ENCODE measurements at places on chromosomes 3 and 15.

DNA sequence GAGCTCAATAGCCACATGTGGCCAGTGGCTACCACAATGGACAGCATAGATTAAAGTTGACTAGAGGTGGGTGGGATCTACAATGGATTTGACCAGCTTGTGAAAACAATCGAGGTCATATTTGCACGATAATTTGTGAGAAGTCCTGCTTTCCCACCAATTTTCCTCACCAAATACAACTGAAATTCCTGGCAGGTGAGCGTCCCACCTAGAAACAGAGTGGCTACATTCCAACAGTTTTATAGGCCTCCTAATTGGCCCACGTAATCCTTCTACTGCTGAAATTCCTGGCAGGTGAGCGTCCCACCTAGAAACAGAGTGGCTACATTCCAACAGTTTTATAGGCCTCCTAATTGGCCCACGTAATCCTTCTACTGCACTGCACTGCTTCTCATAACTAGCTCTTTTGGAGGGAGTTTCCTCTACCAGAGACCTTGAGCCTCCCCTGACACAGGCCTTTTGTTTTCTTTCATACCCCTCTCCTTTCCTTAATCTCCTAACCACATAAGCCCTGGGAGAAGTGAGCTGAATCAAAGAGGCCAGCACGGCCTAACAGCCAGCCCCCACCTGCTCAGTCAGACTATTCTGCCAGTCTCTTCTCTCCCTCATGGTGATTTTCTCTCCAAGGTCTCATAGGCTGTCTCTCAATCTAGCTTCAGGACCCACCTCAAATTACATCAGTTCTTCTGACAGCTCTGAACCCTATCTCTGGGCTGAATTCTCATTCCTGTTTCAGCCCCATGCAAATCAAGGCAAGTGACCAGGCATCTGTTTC is 80.2 kb downstream of the BFSP2 start:
- DNase-seq = no peak
- H3K4me3 ChIP-seq = no peak overlapping the region
- H3K4me1 ChIP-seq = peaks cover 49% of the 10 kb centered on the region
- peaks cover 3% of the 10 kb centered on the region for H3K36me3 ChIP-seq

DNA sequence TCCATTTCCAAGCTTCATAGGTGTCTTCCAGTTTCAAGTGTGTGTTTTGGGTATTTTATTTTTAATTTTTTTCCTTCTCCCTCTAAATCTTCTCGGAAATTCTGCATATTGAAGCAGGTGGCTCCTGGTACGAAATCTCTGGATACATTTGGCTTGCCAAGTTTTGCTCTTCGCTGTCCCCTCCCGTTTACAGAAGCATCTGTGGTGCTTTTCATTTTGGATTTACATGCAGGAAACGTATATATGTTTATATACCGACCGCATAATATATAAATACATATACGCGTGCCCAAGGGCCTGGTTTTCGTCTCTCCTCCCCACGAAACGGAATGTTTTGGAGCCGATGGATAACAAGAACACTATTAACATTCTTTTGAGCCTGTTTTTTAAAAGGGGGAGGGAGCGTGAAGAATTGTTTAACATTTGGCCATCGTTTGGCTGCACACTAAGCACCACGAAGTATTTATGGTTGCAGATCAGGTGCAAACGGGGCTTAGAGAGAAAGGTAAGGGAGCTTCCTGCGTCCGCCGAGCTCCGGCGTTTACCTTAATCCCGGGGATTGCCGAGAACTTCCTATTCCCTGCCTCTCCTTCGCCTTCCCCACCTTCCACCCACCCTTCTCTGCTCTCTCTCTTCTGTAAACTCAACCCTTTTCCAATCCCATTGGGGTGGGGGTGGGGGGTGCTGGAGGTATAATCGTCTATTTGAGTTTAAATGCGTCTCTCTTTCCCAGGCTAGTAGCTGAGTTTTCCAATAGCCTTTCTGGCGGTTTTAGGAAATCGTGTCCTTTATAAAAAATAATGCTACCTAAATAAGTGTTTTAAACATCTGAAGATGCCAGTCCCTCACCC is 1.1 kb upstream of the NLGN1 start:
- H3K27ac ChIP-seq = no peak overlapping the region
- peak overlapping the region; percentile 76 for H3K4me3 ChIP-seq
- peaks cover 68% of the 10 kb centered on the region for H3K27me3 ChIP-seq

- no peaks in the 10 kb centered on the region for H3K36me3 ChIP-seq
- no peak overlapping the region for H3K27ac ChIP-seq
- H3K27me3 ChIP-seq = no peaks in the 10 kb centered on the region
- no peaks in the 10 kb centered on the region for H3K4me1 ChIP-seq
These were observed 113.9 kb upstream of the TMCO5A start for GRCh38 chr15:37820380-37821128.

- H3K36me3 ChIP-seq = no peaks in the 10 kb centered on the region
- H3K27me3 ChIP-seq = no peaks in the 10 kb centered on the region
- H3K4me3 ChIP-seq = no peak overlapping the region
These were observed 716.2 kb downstream of the DIPK2A start for GRCh38 chr3:144687862-144688261.

GRCh38 chr3:123880998-123881561 is 3.1 kb downstream of the MYLK start:
- peaks cover 45% of the 10 kb centered on the region for H3K27me3 ChIP-seq
- no peak for DNase-seq
- no peak overlapping the region for H3K27ac ChIP-seq
- peaks cover 10% of the 10 kb centered on the region for H3K4me1 ChIP-seq
- H3K36me3 ChIP-seq = no peaks in the 10 kb centered on the region

DNA sequence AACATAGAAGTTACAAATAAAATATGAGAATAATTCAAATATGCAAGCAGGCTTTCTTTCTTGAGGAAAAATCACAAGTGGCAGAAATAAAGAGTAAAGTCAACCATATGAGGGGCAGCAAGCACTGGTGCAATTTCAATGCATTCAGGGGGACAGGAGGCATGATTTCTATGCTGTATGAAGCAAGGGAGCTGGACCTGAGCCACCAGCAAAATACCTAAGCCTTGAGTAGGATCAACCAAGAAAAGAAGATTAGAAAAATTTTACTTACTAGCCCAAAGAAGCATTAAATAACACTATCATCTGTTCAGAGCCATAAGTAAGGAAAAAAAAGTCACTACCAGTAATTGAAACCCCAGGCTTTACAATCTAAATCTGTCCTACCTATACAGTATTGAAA is 6.3 kb downstream of the ADGRG7 start:
- no peak overlapping the region for H3K27ac ChIP-seq
- H3K27me3 ChIP-seq = peaks cover 26% of the 10 kb centered on the region
- no peaks in the 10 kb centered on the region for H3K36me3 ChIP-seq
- no peak overlapping the region for H3K4me3 ChIP-seq

- no peaks in the 10 kb centered on the region for H3K4me1 ChIP-seq
- H3K4me3 ChIP-seq = no peak overlapping the region
- no peak for DNase-seq
- no peak overlapping the region for H3K27ac ChIP-seq
- no peaks in the 10 kb centered on the region for H3K36me3 ChIP-seq
- H3K27me3 ChIP-seq = no peaks in the 10 kb centered on the region
These were observed 33.2 kb downstream of the ADAMTS17 start for GRCh38 chr15:100308608-100309007.

GRCh38 chr15:90059208-90059985 is 42.9 kb downstream of the IDH2 start:
- H3K36me3 ChIP-seq = no peaks in the 10 kb centered on the region
- H3K27ac ChIP-seq = peak overlapping the region; percentile 78
- no peak overlapping the region for H3K4me3 ChIP-seq
- no peaks in the 10 kb centered on the region for H3K27me3 ChIP-seq

- H3K27ac ChIP-seq = no peak overlapping the region
- H3K4me3 ChIP-seq = no peak overlapping the region
- no peaks in the 10 kb centered on the region for H3K36me3 ChIP-seq
- no peak for DNase-seq
These were observed 13.3 kb downstream of the GRAMD2A start for GRCh38 chr15:72184165-72184811.

GRCh38 chr3:159775372-159775961 is 213.2 kb upstream of the IL12A start:
- H3K4me3 ChIP-seq = no peak overlapping the region
- no peaks in the 10 kb centered on the region for H3K4me1 ChIP-seq
- H3K36me3 ChIP-seq = no peaks in the 10 kb centered on the region
- no peak overlapping the region for H3K27ac ChIP-seq

- no peak overlapping the region for H3K27ac ChIP-seq
- H3K27me3 ChIP-seq = no peaks in the 10 kb centered on the region
- no peaks in the 10 kb centered on the region for H3K4me1 ChIP-seq
- H3K4me3 ChIP-seq = no peak overlapping the region
- DNase-seq = no peak
- no peaks in the 10 kb centered on the region for H3K36me3 ChIP-seq
These were observed 225.6 kb downstream of the CNTN6 start for GRCh38 chr3:1318296-1319005.

- H3K27me3 ChIP-seq = peaks cover 56% of the 10 kb centered on the region
- no peaks in the 10 kb centered on the region for H3K4me1 ChIP-seq
- DNase-seq = no peak
- no peaks in the 10 kb centered on the region for H3K36me3 ChIP-seq
- H3K4me3 ChIP-seq = peak overlapping the region; percentile 19
These were observed 975 bp downstream of the PCSK6 start for GRCh38 chr15:101488300-101489164.

- H3K27me3 ChIP-seq = peaks cover 2% of the 10 kb centered on the region
- H3K4me3 ChIP-seq = no peak overlapping the region
- no peak overlapping the region for H3K27ac ChIP-seq
- H3K4me1 ChIP-seq = peaks cover 1% of the 10 kb centered on the region
- peaks cover 7% of the 10 kb centered on the region for H3K36me3 ChIP-seq
These were observed 81.5 kb downstream of the CHST2 start for GRCh38 chr3:143201045-143201444.

- H3K4me3 ChIP-seq = no peak overlapping the region
- no peaks in the 10 kb centered on the region for H3K36me3 ChIP-seq
- peak overlapping the region; percentile 14 for H3K27ac ChIP-seq
- peaks cover 7% of the 10 kb centered on the region for H3K4me1 ChIP-seq
These were observed 164.6 kb upstream of the CCDC54 start for GRCh38 chr3:107212618-107213017.

GRCh38 chr3:195182470-195182795 is 88.5 kb downstream of the XXYLT1 start:
- DNase-seq = no peak
- no peaks in the 10 kb centered on the region for H3K27me3 ChIP-seq
- peaks cover 42% of the 10 kb centered on the region for H3K4me1 ChIP-seq
- no peaks in the 10 kb centered on the region for H3K36me3 ChIP-seq
- H3K27ac ChIP-seq = peak overlapping the region; percentile 12

GRCh38 chr3:71050538-71051258 is 532.8 kb downstream of the FOXP1 start:
- peak overlapping the region; percentile 86 for H3K27ac ChIP-seq
- no peaks in the 10 kb centered on the region for H3K27me3 ChIP-seq
- peaks cover 99% of the 10 kb centered on the region for H3K36me3 ChIP-seq
- H3K4me1 ChIP-seq = peaks cover 95% of the 10 kb centered on the region
- DNase-seq = no peak

- no peak overlapping the region for H3K27ac ChIP-seq
- peaks cover 16% of the 10 kb centered on the region for H3K4me1 ChIP-seq
- DNase-seq = no peak
- no peaks in the 10 kb centered on the region for H3K36me3 ChIP-seq
These were observed 235.0 kb downstream of the ADAMTS17 start for GRCh38 chr15:100106732-100107131.

DNA sequence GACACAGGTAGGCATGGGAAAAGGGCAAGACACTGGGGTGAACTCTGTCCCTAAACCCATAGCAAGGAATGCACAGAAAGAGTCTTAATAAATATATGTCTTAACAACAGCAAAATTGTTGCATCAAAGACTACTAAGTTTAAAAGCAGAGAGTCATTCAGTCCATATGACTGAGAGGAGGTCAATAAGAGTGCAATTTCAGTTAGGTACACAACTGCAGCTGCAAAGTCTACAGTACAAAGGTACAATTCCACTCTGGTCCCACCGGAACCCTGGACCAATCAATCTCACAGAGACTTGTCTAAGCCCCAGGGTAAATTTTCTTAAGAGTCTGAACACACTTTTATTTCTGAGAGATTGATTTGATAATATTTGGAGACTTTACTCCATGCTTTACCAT is 6.9 kb downstream of the CP start:
- no peaks in the 10 kb centered on the region for H3K4me1 ChIP-seq
- H3K27me3 ChIP-seq = peaks cover 24% of the 10 kb centered on the region
- DNase-seq = no peak
- H3K36me3 ChIP-seq = no peaks in the 10 kb centered on the region

- no peak overlapping the region for H3K27ac ChIP-seq
- H3K4me3 ChIP-seq = no peak overlapping the region
- peaks cover 3% of the 10 kb centered on the region for H3K4me1 ChIP-seq
- no peaks in the 10 kb centered on the region for H3K36me3 ChIP-seq
These were observed 39.3 kb downstream of the OSTN start for GRCh38 chr3:191238321-191238817.

DNA sequence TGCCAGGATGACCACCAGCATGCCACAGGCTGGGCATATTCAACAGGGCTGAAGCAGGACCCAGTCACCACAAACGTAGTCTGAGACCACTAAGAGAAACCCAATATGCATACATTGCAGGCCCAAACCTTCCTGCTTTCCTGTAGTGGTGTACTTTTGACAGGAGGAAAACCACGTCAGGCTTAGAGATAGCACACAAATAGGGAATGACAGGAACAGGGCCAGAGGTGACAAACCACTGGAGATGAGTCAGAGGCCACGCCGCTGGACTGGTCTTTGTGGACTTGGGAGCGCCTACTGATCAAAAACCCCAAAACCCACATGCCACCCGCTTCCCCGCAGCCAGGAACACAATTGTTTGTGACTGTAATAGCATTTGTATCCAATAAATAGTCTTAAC is 3.6 kb upstream of the EFCAB12 start:
- DNase-seq = no peak
- no peak overlapping the region for H3K4me3 ChIP-seq
- no peak overlapping the region for H3K27ac ChIP-seq
- peaks cover 40% of the 10 kb centered on the region for H3K4me1 ChIP-seq
- H3K27me3 ChIP-seq = peaks cover 8% of the 10 kb centered on the region
- H3K36me3 ChIP-seq = peaks cover 66% of the 10 kb centered on the region

DNA sequence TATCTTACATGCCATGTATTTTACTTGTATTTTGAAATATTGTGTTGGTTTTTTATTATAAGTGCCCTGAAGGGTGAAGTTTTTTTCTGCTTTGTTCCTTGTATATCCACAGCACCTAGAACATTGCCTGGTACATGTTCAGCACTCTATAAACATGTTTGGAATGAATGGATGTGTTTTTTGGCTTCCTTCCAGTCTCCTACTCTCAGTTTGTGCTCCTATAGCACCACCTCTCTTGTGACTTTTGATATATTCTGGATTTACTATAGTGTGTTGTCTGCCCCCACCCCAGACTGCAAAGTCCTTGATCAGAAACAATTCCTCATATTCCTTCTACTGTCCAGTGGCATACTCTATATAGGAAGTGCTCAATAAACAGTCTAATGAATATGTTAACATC is 60.6 kb downstream of the PLCL2 start:
- H3K4me1 ChIP-seq = peaks cover 14% of the 10 kb centered on the region
- no peak overlapping the region for H3K27ac ChIP-seq
- peaks cover 10% of the 10 kb centered on the region for H3K36me3 ChIP-seq
- no peaks in the 10 kb centered on the region for H3K27me3 ChIP-seq
- no peak for DNase-seq

DNA sequence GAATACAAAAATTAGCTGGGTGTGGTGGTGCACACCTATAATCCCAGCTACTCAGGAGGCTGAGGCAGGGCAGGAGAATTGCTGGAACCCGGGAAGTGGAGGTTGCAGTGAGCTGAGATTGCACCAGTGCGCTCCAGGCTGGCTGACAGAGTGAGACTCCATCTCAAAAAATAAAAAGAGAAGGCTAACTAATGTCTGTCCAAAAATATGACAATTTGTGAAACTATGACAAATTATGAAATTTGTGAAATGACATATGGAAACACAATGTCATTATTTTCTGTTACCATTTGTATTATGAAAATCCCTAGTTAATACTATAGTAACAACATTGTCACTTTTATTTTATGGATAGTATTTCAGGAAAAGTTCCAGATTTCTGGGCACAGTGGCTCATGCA is 1306.3 kb upstream of the EPHA6 start:
- H3K4me1 ChIP-seq = no peaks in the 10 kb centered on the region
- no peaks in the 10 kb centered on the region for H3K27me3 ChIP-seq
- H3K27ac ChIP-seq = no peak overlapping the region
- H3K4me3 ChIP-seq = no peak overlapping the region
- DNase-seq = no peak

Measured in activated T-helper 2 cell treated with anti-CD3 and anti-CD28 coated beads, Interferon-gamma antibody, Interleukin-2, Interleukin-4, amounts not matched to agents 10 μg/mL and 5 μg/mL and 100 μg/mL, durations not matched to agents 14 hours and 24 hours and 36 hours (primary cell).